Amniotic epithelial cell (primary cell): ENCODE measurements at places on chromosomes 1 and 21.

DNA sequence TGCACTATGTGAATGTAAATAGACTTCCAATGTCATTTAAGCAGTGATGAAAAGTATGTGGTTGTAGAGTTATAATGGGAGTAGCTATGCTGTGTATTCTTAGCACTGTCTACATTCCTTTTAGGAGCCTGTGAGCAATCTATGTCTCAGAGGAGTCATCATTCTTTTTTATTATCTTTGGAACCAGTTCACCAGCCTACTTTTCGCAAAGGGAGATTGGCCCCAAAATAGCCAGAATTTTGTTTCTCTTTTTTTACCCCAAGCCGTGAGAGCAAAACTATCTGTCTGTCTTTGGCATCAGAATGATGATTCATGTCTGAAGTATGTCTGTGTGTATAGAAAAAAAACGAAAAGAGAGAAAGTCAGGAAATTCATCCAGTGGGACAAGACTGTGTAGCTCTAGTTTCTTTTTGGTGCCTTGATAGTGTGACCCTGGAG lies 44.2 kb downstream of the OSBPL9 start:
- peak; percentile 91 for DNase-seq

DNA sequence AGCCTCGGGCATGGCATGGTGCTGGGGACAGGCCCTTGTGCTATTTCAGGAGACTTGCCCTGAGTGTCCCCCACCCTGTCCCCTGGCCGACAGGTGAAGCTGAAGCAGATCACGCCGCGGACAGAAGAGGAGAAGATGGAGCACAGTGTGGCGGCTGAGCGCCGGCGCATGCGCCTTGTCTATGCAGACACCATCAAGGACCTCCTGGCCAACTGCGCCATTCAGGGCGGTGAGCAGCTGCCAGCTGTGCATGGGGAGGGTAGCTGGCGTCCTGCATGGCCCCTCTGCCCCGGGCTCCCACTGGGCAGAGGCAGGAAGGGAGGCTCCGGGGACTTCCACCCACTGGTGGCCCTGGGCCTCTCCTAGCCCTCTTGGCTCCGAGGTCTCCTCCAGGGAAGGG lies 28.9 kb downstream of the FAM151A start:
- no peak for DNase-seq

- no peak for DNase-seq
These were observed 12.1 kb upstream of the EPHA10 start for GRCh38 chr1:37776946-37777516.

- no peak for DNase-seq
These were observed 594.6 kb downstream of the PTPRU start for GRCh38 chr1:29830916-29831315.

GRCh38 chr1:54230507-54231339 lies 30.8 kb downstream of the MRPL37 start:
- DNase-seq, result no peak
